ENCODE measurements at places on chromosomes 1 and 21.

DNA sequence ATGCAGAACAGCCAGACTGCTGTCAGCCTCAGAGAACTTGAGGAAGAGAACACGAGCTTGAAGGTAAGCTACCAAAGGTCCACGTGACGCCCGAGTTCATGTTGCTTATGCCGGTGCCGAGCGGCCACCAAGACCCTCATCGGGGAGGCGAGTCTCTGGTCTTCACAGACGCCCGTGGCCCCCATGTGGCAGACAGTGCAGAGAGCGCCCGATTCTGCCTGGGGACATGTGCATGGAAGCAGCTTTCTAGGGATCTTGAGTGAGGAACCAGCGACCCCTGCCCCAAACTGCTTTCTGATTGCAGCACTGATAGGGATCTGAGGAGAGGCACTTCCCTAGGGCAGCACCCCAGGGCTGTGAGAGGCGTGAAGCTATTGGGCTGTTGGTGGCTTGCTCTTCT, 56.3 kb upstream of the DIP2A start:
- DNase-seq = no peak

DNA sequence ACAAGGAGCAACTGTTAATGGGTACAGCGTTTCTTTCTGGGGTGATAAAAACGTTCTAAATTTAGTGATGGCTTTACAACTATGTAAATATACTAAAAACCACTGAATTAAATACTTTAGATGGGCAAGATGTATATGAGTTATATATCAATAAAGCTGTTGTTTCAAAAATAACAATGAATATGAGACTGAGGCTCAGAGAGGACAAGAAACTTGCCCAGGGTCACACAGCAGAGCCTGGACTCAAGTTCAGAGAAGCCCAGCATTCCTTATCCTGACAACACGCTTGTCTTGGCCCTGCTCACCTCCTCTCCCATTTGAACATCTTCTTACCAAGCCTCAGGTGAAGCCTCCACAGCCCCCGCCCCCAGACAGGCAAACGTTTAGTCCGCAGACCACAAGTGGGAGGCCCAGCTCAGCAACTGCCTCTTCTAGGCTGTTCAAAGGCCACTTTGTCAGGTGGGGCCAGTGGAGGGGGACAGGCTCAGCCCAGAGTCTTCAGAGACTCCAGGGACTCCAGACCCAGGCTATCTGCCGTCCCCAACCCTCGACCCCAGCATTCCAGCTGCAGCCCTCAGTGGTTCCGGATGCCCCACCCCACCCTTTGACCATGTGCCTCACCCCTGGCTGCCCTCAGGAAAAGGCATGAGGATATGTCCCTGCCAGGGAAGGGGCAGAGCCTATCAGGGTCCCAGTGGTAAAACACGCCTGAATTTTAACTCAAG, 17.9 kb downstream of the SDC3 start:
- no peak for DNase-seq

GRCh38 chr1:97906567-97907241, 14.1 kb downstream of the DPYD start:
- no peak for DNase-seq

DNA sequence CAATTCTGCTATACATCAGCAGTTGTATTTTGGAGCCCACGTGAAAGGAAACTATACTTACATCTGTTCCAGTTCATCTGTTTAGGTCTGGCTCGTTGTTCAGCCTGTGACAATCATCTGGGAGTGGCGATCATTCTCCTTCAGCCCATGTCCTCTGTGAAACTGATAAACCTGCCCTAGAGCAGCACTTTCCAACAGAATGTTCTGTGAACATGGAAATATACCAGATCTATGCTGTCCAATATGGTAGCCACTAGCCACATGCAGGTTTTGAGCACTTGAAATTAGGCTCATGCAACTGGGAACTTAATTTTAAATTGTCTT, 24.5 kb upstream of the COQ8A start:
- no peak for DNase-seq

GRCh38 chr1:230141021-230141648, 74.1 kb downstream of the GALNT2 start:
- DNase-seq = no peak

DNA sequence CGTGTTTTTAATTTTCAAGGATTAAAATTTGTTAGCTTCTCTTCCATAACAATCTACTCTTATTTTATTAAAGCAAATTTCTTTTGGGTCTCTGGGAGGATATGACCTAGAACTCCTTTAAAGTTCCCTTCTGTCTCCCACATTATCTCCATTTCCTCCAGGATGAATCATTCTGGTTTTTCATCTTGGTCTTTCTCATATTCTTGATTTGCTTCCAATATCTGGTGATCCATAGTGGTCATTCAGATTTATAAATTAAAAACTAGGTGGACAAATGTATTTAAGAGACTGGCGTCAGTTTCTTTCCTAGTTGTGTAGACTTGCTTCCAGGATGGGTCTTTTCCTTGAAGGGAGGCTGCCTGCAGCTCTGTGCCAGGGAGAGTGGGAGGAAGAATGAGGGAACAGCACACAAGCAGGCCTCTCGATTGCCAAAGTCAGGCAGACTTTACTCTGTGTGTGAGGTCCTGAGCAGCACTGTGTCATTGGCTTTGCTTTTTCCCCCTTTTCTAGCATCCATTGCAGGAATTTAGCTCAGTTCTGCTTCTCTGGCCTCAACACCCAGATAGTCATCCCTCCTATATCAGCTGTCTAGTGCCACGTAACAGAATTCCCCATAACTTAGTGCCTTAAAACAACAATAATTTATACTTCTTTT, 48.1 kb upstream of the FOXO6 start:
- DNase-seq = no peak

DNA sequence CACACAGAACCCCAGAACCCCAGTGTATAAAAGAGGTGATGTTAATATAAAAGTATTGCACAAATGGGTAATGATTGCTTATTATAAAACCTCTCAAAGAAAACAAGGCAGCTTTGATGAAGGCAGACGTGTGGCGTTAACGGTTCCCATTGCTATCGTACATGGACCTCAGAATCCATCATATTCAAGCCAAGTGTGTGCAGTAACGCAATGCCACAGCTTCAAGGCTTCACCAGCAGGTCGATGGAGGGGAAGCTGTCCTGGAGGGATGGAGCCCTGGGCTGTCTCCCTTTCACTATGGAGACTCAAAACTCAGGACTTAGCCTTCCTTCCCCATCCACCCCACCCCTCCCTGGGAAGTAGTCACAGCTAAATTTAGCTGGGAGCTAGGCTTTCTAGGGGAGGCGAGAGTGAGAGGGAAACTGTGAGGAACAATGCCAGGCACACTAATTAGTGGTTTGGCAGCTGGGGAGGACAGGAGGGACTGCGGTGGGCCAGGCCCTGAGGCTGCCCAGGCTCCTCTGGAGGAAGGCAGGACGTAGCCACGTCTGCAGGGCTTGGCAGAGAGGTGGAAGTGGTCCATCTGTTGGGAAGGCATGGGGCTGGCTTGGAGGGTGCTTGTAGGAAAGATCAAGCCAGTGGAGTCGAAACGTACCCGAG, 121.2 kb downstream of the HMGB4 start:
- no peak for DNase-seq

DNA sequence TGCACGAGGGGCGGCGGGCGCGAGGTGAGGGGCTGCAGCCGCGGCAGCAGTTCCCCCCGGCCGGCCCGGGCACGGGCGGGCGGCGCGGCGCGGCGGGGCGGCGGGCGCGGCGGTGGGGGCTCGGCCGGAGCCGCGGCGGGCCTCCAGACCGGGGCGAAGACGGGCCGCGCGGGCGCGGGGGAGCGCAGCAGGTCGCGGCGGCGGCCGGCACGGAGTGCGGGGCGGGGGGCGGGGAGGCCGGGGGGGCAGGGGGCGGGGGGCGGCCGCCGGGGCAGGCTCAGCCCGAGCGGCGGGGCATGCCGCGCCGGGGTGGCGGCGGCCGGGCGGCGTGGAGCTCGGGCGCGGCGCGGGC, 311 bp downstream of the IRF2BP2 start:
- no peak for DNase-seq

- DNase-seq = no peak
These were observed 47.3 kb downstream of the UBIAD1 start for GRCh38 chr1:11320153-11320936.

DNA sequence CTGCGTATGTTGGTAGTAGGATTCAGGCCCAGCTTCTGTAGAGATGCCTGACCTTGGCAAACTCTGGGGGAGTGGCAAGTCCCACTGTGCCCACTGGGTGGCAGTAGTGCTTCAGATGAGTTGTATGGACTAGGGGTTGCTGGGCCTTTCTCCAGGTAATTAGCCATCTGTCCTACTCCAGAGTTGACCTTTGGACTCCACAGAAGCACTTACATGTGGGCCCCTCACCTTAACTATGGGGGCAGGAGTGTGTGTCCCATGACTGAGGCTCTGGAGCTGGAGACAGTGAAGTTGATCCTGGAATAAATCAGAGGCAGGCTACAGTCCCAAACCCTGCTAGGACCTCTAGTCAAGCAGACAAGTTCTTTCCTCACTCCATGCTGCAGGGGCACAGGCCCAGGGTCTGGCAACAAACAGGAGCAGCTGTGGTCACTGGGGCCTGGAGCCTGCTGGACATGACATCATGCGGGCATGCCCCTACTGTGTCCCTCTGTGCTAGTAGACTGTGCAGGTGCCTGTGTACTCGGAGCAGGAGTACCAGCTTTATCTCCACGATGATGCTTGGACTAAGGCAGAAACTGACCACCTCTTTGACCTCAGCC, 4.6 kb downstream of the DMAP1 start:
- peak; percentile 80 for DNase-seq

- no peak for DNase-seq
These were observed 8.0 kb upstream of the SYTL1 start for GRCh38 chr1:27333717-27334279.
